ENCODE measurements at places on chromosomes 16 and 17.

DNA sequence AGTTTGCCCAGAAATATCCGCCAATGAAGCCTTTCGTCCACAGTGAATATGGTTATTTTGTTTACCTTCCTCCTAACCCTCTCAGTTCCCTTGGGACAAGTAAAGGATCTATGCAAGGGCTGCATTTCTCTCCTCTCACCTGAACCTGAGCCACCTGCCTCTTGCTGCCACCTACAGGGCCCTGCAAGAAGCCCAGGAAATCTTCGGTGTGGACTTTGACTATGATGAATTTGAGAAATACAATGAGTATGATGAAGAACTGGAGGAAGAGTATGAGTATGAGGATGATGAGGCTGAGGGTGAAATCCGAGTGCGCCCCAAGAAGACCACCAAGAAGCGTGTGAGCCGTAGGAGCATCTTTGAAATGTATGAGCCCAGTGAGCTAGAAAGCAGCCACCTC, 14.0 kb downstream of the SUPT6H start:
- no peak for DNase-seq

- DNase-seq, result peak; percentile 55
Observed at GRCh38 chr16:50627419-50627818, 53.7 kb downstream of the SNX20 start.

GRCh38 chr16:64304951-64305350, 816.9 kb downstream of the CDH11 start:
- DNase-seq, result no peak

DNA sequence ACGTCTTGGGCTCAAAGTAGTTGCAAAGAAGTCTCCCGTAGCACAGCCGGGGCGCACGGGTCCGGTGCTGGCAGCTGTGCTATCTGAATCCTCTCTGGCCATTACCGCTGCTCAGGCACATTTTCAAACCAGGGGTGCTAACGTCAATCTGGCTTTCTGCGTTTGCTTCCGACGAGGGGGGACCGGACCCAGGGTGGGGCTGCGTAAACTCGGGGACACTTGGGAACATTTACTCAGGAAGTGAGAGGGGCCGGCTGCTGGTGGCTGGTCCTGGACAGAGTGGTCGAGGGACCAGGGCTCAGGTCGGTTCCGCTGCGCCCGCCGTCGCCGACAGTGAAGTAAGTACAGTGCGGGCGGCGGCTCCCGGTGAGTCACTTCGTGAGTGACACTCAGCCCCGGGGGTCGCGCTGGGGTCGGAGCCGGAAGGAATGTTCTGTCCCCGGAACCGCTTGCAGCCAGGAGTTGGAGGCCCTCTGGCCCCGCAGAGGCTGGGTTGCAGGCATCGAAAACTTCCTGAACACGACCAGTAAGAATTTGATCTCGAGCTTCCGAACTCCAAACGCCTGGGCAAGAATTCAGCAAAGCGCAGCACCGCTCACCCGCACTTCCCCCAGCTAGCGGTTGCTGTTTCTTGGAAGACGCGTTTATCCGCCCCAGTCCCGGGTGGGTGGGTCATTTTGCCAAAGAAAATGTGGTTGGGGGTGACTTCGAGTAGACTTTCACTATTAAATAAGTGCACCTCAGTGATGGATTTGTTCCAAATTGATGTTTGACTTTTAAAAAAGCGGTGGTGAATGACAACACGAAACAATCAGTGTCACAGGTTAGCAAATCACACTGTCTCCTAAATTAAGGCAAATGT, 1.4 kb upstream of the HS3ST3B1 start:
- no peak for DNase-seq

GRCh38 chr17:28661635-28662526, at the start of the genes SDF2 and SUPT6H:
Gene SDF2 (minus strand): TSS chr17:28661906. CDS start chr17:28661876, 30 bp downstream.
Gene SUPT6H (plus strand): TSS chr17:28662205. CDS start chr17:28673402, 11,197 bp downstream.
- peak; percentile 87 for DNase-seq

DNA sequence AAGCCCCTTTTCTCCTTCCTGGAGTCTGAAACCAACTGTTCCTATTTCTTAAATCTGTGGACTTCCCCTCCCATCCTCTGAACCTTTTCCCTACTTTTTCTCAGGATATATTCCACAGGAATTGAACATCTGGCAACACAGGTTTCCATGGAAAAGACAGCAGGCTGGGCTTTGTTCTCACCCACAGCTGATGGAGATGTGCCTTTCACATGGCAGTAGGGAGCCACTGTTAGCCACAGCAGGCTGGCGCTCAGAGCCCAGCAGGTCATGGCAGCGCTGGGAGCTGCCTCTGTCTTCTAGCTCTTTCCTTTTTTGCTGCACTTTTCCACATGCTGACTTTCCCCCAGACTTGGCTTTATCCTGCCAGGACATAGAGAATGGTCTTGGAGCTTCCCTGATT, 116.4 kb upstream of the NLRP1 start:
- DNase-seq, result no peak

GRCh38 chr16:19499481-19499880, 22.4 kb downstream of the GDE1 start:
- DNase-seq, result no peak

All from CD4-positive, alpha-beta T cell treated with Interleukin-6 at 100 ng/mL for 8 hours (primary cell).